ENCODE measurements at places on chromosomes 2 and 18. TPM values are rescaled to one million over a fixed set of nuclear protein-coding genes. Genes with fewer than 3 reads are reported as not detected.

DNA sequence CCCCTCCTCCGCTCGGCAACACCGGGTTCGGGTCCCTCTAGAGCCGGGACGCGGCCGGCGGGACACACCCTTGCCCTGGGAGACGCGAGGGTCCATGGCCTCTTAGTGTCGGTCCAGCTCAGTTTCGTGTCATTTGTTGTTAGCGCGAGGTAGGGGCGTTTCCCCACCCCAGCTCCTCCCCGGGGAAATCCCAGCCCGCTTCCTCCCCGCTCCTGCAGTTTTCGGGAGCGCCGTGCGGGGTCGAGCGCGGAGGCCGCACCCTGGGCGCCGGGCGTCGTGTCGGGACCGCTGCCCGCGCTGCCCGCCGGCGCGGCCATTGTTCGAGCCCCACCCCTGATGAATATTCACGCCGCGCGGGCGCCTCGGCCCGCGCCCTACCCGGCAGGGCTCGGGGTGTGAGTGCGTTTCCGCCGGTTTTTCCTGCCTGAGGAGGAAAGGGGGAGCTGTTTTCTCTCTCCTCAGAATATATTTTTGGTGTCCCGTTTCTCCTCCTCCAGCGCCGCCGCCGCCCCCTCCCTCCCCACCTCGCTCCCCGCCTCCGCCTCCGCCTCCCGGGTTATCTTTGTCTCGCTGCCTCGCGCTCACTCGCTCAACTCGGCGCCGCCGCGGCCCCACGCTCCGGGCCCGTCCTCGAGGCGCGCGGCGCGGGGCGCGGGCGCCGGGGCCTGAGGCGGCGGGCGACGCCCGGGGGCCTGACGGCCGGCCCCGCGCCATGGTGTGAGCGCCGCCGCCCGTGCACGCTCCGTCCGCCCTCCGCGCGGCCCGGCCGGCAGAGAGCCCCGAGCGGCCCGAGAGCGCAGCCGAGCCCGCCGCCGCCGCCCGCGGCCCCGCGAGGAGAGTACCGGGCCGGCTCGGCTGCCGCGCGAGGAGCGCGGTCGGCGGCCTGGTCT, at the start of gene MAP4K4:
Gene MAP4K4, plus strand, starts transcription at position 584 of the 890 bp plus-strand sequence. CDS start 374 bp downstream, outside the sequence.
- peak; percentile 58 for DNase-seq

DNA sequence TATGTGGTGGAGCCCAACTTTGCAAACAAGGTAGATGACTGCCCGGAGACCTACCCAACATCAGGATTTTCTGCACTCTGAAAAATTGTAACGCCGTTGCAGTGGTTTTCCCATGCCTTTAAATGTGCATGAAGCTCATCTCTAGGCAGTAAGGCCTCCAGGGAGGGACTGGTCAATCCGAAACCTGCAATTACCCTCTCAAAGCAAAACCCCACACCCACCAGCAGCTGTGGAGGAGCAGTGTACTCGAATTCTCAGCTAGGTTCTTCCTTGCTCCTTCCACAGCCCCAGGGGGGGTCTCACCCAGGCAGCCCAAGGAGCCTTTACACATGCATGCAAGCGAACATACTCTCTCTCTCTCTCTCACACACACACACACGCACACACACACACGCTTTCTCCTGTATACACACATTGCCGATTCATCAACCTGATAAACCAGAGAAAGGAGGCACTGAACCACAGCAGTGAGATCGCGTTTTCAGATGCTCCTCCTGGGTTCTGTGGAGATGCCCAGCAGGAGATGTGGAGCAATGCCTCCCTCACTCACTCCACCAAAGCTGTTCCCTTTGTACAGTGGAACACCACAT, 109.2 kb downstream of the VIT start:
- no peak for DNase-seq

DNA sequence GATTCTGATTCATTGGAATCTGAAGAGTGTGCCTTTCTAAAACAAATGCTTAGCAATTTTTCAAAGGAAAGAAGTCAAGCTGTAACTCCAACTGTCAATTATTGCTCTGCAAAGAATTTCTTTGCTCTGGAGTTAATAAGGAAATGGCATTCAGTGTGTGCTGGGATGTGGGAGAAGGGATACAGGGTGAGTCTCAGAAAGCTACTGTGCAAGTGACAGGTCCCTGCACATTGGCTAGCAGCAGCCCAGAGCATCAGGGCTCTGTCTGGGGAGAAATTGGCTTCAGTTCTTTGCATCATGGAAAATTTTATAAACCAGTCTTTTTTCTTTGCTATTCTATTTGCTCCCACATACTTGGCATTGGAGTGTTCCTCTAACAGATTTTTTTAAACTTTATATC, 1.1 kb upstream of the SYT4 start:
- DNase-seq = no peak

- DNase-seq = no peak
Measured at GRCh38 chr2:35963357-35963756, 392.2 kb upstream of the CRIM1 start.

GRCh38 chr2:5285061-5285460, 407.1 kb upstream of the SOX11 start:
- DNase-seq = no peak

DNA sequence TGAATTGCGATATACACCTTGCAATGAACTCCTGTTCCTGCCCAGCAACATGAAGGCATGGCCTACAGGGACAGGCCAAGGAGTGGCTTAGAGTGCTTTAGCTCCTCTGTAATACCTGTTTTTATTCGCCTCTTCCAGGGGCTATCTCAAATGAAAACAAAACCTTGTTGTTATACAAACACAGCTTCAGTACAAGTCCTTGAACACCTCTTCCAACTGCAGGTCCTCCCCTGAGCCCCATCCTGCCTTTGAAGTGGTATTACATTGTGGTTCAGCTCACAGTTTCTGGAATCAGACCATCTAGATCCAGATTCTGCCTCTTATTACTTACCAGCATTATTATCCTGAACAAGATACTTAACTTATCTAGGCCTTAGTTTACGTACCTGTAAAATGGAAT, 83.0 kb upstream of the HNRNPA3 start:
- DNase-seq = no peak

- DNase-seq = no peak
Measured at GRCh38 chr2:120404941-120405758, 59.2 kb downstream of the INHBB start.

GRCh38 chr2:152350155-152350679, 15.2 kb downstream of the FMNL2 start:
- no peak for DNase-seq

Gene TMEM17
- total RNA-seq = 1.5 TPM

Gene FAM161A
- 2.9 TPM for total RNA-seq

Gene CCT4
- total RNA-seq = 261 TPM

Gene GAL3ST2
- not detected for total RNA-seq

Gene CXCR1
- total RNA-seq = not detected

Gene GPD2
- total RNA-seq = 45.0 TPM

Gene RNU2-63P
- 66.2 TPM for total RNA-seq

Gene RPRM
- total RNA-seq = not detected

Gene ANKRD53
- total RNA-seq = 0.14 TPM
